ENCODE measurements at places on chromosomes 2 and 18.

GRCh38 chr2:71513096-71513495 lies 59.7 kb downstream of the DYSF start:
- no peak for DNase-seq

DNA sequence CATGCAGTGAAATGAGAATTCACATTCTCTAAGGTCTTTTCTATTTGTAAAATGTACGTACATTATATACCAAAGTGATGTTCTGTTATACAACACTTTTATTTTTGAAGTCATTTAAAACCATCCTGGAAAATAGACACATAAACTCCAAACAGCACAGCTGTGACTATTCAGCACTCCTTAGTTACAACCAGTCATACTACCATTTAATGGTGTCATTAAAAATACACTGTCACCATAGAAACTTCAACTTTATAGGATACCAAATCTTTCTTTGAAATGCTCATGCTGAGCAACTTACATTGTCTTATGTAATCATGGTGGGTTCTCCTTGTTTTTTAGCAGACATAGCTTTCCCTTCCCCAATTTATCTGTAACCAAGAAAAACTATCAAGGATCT lies 85.3 kb downstream of the METTL4 start:
- no peak for DNase-seq

DNA sequence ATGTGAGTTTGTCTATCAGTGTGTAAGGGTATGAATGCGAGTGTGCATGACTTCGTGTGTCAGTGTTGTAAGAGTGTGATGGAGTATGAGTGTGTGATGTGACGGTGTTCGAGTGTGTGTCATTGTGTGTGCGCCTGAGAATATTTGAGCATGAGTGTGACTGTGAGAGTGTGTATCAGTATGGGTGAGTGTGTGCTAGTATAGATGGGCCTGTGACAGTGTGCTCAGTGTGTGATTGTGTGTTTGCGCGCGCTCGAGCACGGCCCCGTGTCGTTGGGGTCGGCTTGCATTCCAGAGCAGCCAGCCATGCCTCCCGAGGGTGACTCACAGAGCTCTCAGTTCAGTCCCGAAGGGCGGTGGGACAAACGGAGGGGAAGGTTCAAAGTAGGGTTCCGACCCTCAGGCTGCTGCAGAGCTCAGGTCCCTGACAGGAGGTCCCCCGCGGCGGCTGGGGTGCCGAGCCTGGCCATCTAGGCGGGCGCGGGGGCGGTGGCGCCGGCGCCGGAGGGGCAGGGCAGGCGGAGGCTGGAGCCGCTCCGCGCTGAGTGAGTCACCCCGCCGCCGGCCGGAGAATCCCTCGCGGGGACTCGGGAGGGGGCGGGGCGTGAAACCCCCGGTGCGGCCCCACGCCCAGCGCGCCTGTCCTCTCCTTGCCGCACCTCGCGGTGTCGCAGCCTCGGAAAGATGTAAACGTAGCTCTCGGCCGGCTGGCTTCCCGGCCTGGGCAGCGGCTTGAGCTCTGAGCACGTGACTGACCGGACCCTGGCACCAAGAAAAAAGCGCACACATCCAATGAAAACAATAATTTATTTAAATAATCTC lies 3.8 kb downstream of the DLX2 start:
- DNase-seq: peak; percentile 93

GRCh38 chr2:181367411-181367810 lies 89.8 kb upstream of the ITGA4 start:
- DNase-seq: no peak

- DNase-seq: no peak
Measured at GRCh38 chr2:33488715-33489540, 12.5 kb downstream of the RASGRP3 start.

GRCh38 chr2:102025016-102025501 lies 33.3 kb downstream of the IL1R2 start:
- DNase-seq: peak; percentile 46

DNA sequence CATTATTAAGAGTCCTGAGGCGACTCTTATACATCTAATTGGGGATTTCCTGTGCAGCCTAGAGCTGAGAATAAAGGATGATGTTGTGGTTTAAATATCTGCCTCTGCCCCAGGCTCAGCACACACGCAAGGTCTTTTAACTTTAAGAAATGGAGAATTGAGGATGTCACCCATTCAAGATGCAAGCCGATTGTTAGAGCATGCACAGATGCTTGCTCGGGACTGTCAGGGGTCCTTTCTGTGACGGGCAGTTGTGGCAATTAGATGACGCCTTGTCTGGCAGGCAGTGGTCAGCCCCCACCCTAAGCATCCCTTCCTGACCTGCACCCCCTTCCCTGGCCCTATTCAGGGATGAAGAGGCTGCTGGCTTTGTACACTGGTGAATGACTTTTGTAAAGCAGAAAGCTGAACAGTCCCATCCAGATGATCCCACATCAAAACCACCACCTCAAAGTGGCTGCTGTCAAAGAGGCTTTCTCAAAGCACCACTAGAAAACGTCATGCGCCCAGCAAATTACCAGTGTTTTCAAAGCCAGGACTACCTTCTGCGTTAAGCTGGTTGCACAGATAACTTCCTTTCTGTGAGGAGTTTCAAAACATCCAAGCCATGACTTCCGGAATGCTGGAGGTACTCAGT lies 23.7 kb downstream of the FAM178B start:
- no peak for DNase-seq

- no peak for DNase-seq
Measured at GRCh38 chr2:32951672-32952071, 4.9 kb downstream of the LTBP1 start.

DNA sequence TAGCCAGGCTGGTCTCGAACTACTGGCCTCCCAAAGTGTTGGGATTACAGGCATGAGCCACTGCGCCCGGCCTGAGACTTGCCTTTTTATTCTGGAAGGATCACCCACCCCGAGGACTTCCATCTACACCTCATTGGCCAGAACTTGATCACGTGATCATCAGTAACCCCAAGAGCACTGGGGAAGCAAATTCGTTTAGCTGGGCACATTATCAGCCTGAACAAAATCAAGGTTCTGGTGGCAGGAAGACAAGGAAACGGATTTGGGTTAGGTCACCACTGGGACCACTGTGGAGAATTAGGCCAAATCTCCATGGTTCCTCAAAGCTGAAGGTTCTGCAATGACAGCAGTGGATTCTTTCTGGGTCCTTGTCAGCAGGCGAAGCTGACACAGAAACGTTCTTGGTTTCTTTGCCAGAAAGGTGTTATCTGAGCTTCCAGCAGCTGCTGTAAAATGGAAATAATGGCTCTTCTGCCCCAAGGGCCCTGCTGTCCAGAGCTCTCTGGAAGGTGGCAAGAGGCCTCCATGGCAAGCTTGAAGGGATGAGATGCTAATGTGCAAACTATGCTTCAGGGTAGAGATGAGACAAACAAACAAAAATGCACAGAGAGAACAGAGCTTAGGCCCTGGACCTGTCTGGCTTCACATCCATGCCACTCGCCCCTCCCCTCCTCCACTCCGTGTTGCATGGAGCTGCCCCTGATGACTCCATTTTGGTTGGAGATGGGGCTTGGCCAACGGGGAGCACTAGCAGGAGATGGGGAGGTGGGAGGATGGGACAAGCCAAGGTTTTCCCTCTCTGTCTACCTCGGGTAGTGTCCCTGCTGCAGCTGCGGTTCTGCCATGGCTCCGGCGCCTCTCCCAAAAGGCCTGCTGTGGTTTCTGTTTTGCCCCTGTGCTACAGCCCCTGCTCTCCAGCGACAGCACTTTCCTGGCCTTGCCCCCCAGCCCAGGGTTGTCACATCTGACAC lies 28.4 kb downstream of the TMEM177 start:
- no peak for DNase-seq

GRCh38 chr2:49225126-49225525 lies 70.8 kb upstream of the FSHR start:
- no peak for DNase-seq

- no peak for DNase-seq
Measured at GRCh38 chr2:173764094-173764493, 201.1 kb downstream of the SP3 start.

All from ACHN (cell line).